Psoas muscle (tissue), 8 donors: ENCODE measurements at places on chromosomes 4 and X. TPM values are rescaled to one million over a fixed set of nuclear protein-coding genes. Genes with fewer than 3 reads are reported as not detected.

The AGTR2 gene
- total RNA-seq, result not detected

DNA sequence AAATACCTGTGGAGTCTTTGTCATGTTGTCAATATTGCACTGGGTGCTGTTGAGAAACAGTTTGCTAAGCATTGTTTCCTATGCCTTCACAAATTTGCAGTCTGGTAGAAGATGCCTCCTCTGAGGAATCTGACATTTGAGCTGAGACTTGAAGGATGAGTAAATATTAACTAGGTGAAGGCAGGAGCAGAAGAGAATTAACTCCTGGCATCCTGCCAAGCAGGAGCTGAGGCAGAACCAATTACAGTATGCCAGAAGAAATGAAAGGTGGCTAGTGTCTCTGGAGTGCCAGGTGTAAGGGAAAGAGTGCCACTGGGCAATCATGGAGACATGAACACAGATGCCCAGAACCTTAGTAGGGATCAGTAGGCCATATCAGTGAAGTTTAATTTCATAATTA is 1778.2 kb upstream of the PCDH10 start:
- no peak for DNase-seq
- no peaks in the 10 kb centered on the region for H3K36me3 ChIP-seq
- no peaks in the 10 kb centered on the region for H3K27me3 ChIP-seq
- no peak overlapping the region for H3K4me3 ChIP-seq
- no peaks in the 10 kb centered on the region for H3K4me1 ChIP-seq

The ADAM29 gene
- total RNA-seq, result not detected

DNA sequence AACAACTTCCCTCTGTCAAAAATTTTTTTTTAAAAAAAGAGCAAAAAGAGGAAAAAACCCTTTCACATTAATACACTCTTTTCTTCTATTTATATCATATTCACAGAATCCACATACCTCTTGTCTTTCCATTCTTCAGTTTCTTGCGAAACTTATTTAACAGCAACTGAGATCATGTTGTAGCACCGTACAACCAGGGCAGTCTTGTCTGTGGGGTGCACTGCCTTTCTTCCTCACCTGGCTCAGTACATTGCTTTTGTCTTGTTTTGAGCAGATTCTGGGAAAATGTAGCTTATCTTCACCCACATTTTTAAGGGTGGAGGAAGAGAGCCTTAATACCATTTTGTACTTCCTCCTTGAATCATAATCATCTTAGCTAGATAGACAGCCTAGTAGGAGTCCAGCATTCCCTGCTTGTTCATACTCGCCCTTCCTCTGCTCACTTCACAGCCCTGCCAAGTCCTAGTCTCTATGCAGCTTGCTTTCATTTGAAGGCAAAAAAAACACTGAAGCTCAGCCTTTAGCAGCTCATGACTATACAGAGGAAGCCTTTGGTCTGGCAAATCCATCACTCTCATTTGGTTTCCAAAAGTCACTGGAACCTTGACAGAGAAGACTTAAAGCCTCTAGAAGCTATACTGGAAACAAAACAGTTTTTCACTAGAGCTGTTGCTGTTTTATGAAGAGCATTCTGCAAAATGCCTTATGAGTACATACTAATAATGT is 140.6 kb upstream of the BANK1 start:
- H3K36me3 ChIP-seq, result no peaks in the 10 kb centered on the region
- no peak for DNase-seq
- no peak overlapping the region for H3K4me3 ChIP-seq
- H3K27me3 ChIP-seq, result no peaks in the 10 kb centered on the region
- H3K27ac ChIP-seq, result peak overlapping the region; percentile 19

GRCh38 chrX:116031331-116031730 is 139.2 kb upstream of the AGTR2 start:
- no peaks in the 10 kb centered on the region for H3K36me3 ChIP-seq
- DNase-seq, result no peak
- no peaks in the 10 kb centered on the region for H3K27me3 ChIP-seq

The PTPN13 gene
- total RNA-seq, result 2.4 TPM

- peak within 1 kb of the TSS; percentile 69 for H3K4me3 ChIP-seq
- H3K36me3 ChIP-seq, result no peaks in the 10 kb centered on the region
- DNase-seq, result peak; percentile 33
- H3K27ac ChIP-seq, result peak within 1 kb of the TSS; percentile 83
Measured at GRCh38 chrX:150692831-150693724, at the start of gene MTMR1. Gene MTMR1 (plus strand): TSS chrX:150693396. CDS start chrX:150693531, 135 bp downstream.

The SPANXB1 gene
- total RNA-seq, result not detected
